ENCODE measurements at places on chromosomes 7 and 10. TPM values are rescaled to one million over a fixed set of nuclear protein-coding genes. Genes with fewer than 3 reads are reported as not detected.

- no peaks in the 10 kb centered on the region for H3K27me3 ChIP-seq
- no peak overlapping the region for H3K4me3 ChIP-seq
- peak overlapping the region; percentile 72 for H3K27ac ChIP-seq
- DNase-seq: no peak
- H3K36me3 ChIP-seq: peaks cover 20% of the 10 kb centered on the region
Observed at GRCh38 chr7:130894909-130895750, 161.1 kb upstream of the KLF14 start.

GRCh38 chr10:48769706-48770435 lies 85.2 kb downstream of the WDFY4 start:
- H3K36me3 ChIP-seq: no peaks in the 10 kb centered on the region
- DNase-seq: peak; percentile 57
- no peak overlapping the region for H3K27ac ChIP-seq
- no peaks in the 10 kb centered on the region for H3K27me3 ChIP-seq
- H3K4me3 ChIP-seq: no peak overlapping the region
- H3K4me1 ChIP-seq: no peaks in the 10 kb centered on the region

GRCh38 chr7:104124469-104124868 lies 83.3 kb downstream of the ORC5 start:
- H3K27me3 ChIP-seq: no peaks in the 10 kb centered on the region
- no peak overlapping the region for H3K4me3 ChIP-seq
- H3K4me1 ChIP-seq: peaks cover 10% of the 10 kb centered on the region
- DNase-seq: no peak
- H3K27ac ChIP-seq: no peak overlapping the region
- H3K36me3 ChIP-seq: peaks cover 20% of the 10 kb centered on the region

- H3K4me3 ChIP-seq: no peak overlapping the region
- DNase-seq: no peak
- H3K27ac ChIP-seq: no peak overlapping the region
- H3K27me3 ChIP-seq: no peaks in the 10 kb centered on the region
- H3K36me3 ChIP-seq: no peaks in the 10 kb centered on the region
- H3K4me1 ChIP-seq: peaks cover 10% of the 10 kb centered on the region
Observed at GRCh38 chr7:50431316-50431715, 18.8 kb downstream of the FIGNL1 start.

GRCh38 chr7:153185936-153186335 lies 426.4 kb downstream of the ACTR3B start:
- H3K27me3 ChIP-seq: no peaks in the 10 kb centered on the region
- H3K4me3 ChIP-seq: no peak overlapping the region
- no peak overlapping the region for H3K27ac ChIP-seq
- no peak for DNase-seq
- no peaks in the 10 kb centered on the region for H3K36me3 ChIP-seq
- H3K4me1 ChIP-seq: no peaks in the 10 kb centered on the region

DNA sequence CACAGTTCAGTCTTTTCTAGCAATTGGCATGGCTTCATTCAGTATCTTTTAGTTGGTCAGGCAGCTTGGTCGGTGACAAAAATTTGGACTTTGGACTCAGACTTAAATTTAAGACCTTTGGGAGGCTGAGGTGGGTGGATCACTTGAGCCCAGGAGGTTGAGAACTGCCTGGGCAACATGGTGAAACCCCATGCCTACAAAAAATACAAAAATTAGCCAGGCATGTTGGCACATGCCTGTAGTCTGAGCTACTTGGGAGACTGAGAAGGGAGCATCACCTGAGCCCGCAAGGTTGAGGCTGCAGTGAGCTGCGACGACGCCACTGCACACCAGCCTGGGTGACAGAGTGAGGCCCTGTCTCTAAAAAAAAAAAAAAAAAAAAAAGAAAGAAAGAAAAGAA lies 19.5 kb upstream of the ITPRID1 start:
- H3K36me3 ChIP-seq: no peaks in the 10 kb centered on the region
- no peak overlapping the region for H3K4me3 ChIP-seq
- DNase-seq: no peak
- peaks cover 11% of the 10 kb centered on the region for H3K27me3 ChIP-seq
- H3K27ac ChIP-seq: no peak overlapping the region

- H3K4me3 ChIP-seq: no peak overlapping the region
- peaks cover 5% of the 10 kb centered on the region for H3K27me3 ChIP-seq
- no peaks in the 10 kb centered on the region for H3K36me3 ChIP-seq
- H3K4me1 ChIP-seq: peaks cover 6% of the 10 kb centered on the region
Observed at GRCh38 chr10:128064108-128064969, 61.9 kb downstream of the MKI67 start.

The TEX47 gene
- total RNA-seq: not detected

All from osteocyte (in vitro differentiated cells).